CD4-positive, alpha-beta T cell treated with Interferon gamma for 1 hour (primary cell): ENCODE measurements at places on chromosomes 11 and 22.
A peak's percentile ranks its signal among the peaks of the same experiment; 100 is the strongest.

- peak; percentile 88 for DNase-seq
These were observed 2.1 kb upstream of the LRRC32 start for GRCh38 chr11:76672431-76673175.

GRCh38 chr22:18113680-18114394 is 3.2 kb downstream of the TUBA8 start:
- no peak for DNase-seq

GRCh38 chr11:47616726-47617416 is 22.7 kb upstream of the C1QTNF4 start:
- DNase-seq, result no peak

GRCh38 chr11:71204294-71204693 is 48.1 kb downstream of the SHANK2 start:
- DNase-seq, result peak; percentile 7

DNA sequence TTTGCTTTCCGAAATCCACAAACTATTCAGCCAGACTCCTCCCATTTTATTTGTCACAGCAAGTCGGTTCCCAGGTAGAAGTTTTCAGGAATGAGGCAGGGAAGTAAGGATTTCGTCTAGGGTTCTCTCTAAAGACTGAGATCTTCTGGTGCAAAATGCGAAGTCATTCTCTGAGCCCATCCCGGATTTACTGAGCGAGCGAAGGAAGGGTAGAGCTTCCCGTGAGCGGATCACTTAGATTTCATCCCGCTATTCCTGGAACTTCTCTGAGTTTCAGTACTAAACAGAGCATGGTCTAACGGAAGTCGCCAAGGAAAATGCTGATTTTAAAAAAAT is 3.1 kb upstream of the CALCA start:
- DNase-seq, result no peak

DNA sequence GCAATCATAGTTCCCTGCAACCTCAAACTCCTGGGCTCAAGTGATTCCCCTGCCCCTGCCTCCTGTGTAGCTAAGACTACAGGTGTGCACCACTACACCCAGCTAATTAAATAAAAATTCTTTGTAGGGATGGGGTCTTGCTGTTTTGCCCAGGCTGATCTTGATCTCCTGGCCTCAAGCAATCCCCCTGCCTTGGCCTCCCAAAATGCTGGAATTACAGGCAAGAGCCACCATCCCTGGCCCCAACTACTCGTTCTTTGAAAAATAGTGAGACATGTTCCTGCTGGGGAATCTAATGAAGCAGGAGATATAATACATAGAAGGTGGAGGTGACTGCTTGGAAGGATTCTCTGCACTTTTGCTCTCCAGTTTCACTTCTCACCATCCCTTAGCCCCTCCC is 40.1 kb upstream of the RFPL3 start:
- DNase-seq, result no peak

- peak; percentile 70 for DNase-seq
These were observed 2.1 kb upstream of the CPT1A start for GRCh38 chr11:68843703-68844312.

DNA sequence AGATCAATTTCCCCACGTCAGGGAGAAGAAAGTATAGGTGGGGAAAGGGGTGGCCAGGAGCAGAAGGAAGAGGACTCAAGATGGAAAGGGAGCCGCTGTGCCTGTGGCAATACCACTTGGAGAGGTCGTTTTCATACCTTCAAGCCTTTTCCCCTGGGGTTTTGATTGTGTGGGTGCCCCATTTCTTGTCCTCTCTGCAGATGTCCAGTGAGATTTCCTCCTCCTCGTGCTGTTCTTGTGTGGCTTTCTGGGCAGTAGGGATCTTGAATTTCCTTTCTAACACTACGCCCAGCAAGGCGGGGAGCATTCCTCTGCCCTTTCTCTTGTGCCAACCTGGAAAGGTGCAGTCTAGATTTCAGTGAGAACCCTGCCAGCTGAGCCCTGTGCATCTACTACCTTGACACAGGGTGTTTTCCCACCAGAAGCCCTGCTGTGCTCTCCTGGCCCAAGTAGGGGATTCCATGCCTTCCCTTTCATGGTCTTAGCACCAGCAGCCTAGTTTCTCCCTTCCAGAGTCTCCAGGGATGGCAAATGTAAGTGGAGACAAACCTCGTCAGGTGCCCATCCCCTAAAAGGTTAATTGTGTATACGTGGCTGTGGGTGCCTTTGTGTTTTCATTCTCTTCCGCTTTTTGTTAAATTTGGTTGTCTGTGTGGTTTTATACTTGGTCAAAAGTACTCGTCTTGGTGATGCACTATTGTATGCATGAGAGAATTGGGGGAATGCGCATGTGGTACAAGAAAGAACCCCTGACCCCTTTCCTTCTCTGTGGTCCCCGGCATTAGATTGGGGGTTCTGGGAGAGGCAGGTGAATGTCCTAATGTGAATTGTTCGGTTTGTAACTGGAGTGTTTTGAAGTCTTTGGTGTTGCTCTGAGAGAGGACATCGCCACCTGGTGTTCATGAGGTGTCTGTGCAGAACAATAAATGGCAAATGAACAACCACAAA is 71.4 kb upstream of the MPEG1 start:
- DNase-seq, result peak; percentile 62

DNA sequence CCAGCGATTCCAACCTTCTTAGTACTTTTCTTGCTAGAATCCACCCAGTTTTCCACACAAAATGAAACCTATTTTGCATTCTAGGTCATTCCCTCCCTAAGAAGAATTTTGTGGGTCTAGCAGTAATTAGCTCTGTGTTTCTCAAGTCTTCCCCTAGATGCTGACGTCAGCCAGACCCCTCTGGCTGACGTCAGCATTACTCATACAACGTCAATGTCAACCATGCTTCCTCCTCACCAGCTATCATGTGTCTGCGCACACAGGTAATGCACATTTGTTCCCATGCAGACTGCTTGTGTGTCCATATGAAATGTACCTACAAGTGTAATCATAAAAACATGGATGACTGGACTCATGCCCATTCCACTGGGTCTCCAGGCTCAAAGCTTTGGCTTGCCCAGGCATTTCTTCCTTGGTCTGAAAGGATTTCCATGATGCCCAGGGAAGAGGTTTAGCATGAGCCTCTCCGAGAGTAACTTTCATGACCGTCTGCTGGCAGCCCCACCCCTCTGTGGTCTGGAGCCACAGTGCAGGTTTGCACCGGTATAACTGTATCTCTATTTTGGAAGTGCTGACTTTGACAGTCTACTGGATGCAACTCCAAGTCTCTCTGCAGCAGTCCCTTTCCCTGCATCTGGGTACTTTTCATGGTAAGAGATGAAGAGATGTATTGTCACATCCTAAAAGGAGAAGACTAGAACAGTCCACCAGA is 58.6 kb downstream of the DSCAML1 start:
- no peak for DNase-seq

DNA sequence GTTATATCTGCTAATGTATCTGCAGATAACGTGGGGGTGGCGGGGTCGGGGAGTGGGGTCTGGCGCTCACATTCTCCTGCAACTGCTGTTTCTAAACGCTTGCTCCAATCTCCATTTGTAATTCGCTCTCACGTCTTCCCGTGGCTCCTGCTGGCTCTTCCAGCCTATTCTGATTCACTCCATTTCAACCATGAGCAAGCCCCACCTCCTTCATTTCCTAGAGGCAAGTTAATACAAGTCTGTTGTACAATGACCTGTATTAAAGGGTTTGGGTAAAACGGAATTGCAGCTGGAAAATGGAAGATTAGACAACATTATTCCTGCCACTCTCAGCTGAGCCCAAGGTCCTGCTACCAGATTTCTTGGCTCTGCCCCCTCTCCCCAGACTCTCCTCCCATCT is 132.3 kb downstream of the CSNK2A3 start:
- DNase-seq, result no peak

- no peak for DNase-seq
These were observed 3.2 kb upstream of the CSDC2 start for GRCh38 chr22:41557401-41558240.

DNA sequence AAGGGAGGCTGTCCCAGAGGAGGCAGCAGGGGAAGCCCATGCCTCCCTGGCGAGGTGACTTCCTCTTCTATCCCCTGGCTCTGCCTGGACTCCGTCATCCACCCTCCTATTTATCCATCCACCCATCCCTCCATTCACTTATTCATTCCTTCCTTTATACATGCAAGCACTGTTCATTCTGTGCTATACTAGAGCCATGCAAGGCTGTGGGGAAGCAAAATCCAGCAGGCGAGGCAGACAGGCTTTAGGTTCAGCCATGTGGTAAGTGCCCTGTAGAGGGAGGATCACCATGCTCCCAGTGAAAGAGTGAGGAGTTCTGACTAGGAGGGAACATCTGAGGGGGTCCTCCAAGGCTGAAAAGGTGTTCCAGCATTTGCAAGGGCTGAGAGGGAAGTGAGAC is 1.2 kb upstream of the NAALADL1 start:
- DNase-seq, result no peak

- DNase-seq, result no peak
These were observed 83.9 kb upstream of the USP47 start for GRCh38 chr11:11757909-11758308.

GRCh38 chr11:67662142-67662834 is 11.8 kb upstream of the ACY3 start:
- DNase-seq, result no peak

GRCh38 chr11:57421805-57422204 is 5.1 kb downstream of the SLC43A3 start:
- DNase-seq, result no peak

DNA sequence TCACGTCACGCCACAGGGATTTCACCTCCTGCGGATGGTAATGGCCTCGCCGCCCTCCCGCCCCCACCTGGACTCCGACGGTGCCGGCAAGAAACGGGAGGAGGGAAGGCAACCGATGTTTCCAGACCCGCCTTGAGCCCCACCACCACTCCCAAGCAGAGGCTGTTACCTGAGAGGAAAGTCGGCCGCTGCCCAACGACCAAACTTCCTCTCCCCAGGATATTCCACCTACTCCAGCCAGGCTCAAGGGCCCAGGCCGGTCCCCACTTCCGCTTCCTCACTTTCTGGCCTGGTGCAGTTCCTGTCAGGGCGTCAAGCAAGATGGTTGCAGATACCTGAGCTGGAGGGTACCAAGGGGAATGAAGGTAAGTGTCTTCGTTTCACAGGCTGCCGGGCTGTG is at the start of gene ENTHD1:
ENTHD1 (minus strand) TSS at position 235 of the 400 bp plus-strand sequence. CDS start 6,012 bp downstream, outside the sequence.
- DNase-seq, result no peak

DNA sequence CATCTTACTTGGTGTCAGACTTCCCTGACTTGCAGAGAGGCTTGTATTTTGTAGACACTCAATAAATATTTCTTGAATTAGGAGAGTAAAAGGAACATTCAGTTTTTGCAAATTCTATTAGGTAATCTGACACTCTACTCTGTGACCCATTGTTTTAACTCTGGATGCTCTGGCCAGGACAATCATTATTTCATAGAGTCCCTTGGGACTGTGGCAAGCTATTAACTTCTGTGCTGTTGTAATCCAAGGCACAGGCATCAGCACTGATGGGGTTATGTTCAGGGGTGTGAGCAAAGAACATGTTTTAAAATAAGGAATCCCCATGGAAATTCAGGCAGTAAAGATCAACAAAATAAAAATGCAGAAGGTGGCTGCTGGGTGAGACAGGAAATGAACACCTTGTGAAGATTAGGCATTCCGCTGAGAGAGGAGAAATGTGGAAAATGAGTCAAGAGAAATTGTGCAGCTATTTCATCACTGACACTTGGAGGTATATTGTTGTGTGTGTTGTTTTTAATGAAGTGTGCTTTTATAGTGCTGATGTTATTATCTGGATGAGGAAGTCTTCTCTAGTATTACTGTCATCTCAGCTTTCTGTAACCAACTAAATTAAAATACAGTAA is 175.2 kb downstream of the WNT11 start:
- DNase-seq, result no peak

DNA sequence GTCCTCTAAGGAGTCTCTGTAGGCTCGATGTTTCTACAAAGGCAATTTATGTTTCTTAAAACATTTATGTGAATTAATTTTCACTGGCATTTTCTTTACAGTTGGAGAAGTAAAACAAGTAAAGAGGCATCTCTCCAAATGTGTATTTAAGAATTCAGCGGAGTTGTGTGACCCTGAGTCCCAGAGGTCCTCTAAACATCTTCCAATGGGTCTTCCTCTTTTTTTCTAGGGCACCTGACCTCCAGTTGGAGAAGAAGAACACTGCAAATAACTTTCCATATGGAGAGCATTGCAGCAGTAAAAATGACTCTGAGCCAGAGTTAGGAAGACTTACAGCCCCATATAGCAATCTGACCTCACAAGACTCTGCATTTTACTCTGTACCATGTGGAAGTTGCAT is 480.5 kb upstream of the RAG2 start:
- no peak for DNase-seq

- no peak for DNase-seq
These were observed 54.6 kb downstream of the SPECC1L start for GRCh38 chr22:24325105-24325757.

DNA sequence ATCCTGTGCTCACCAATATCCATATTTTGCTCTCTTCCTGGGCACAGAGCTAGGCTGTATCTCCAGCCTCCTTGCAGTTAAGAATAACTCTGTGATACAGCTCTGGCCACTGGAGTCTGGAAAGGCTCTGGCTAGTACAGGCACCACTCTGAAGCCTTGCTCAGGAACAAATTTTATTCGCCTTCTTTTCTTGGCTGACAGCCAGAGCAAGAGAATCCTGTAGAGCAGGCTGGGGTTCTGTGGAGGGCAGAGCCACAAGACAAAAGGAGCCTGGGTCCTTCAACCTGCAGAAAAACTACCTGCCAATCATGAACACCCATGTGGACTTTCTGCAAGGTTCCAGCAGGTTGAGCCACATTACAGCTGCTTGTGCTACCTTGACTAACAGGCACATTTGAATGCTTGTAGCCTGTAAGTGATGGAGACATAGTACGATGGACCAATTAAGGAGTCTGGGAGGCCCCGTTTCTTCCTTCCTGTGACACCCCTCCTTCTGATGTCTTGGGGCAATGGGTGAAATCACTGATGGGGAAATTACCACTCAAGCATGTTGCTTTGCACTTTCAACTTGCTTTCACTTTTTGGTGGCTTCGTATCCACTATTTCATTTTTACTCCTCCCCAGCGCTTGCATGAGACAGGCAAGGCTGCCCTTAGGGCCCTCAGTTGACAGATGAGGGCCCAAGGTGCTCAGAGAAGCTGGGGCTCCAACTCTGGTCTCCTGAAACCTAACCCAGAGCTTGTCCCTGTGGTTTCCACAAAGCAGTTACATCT is 267.2 kb upstream of the SYN3 start:
- no peak for DNase-seq
